ENCODE measurements at places on chromosomes 2 and 18.

DNA sequence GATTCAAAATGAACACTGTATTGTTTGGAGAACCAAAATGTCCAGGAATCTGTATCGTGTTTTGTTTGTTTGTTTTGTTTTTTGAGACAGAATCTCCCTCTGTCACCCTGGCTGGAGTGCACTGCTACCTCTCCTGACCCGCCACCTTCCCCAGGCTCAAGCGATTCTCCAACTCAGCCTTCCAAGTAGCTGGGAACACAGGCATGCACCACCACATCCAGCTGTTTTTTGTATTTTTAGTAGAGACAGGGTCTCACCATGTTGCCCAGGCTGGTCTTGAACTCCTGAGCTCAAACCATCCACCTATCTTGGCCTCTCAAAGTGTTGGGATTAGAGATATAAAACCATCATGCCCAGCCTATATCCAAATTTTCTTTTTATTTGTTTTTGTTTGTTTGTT is 74.6 kb downstream of the KYNU start:
- no peak for DNase-seq

- no peak for DNase-seq
Observed at GRCh38 chr2:133453032-133453431, 115.2 kb downstream of the NCKAP5 start.

- DNase-seq: no peak
Observed at GRCh38 chr18:54916507-54916906, 42.8 kb downstream of the CCDC68 start.

DNA sequence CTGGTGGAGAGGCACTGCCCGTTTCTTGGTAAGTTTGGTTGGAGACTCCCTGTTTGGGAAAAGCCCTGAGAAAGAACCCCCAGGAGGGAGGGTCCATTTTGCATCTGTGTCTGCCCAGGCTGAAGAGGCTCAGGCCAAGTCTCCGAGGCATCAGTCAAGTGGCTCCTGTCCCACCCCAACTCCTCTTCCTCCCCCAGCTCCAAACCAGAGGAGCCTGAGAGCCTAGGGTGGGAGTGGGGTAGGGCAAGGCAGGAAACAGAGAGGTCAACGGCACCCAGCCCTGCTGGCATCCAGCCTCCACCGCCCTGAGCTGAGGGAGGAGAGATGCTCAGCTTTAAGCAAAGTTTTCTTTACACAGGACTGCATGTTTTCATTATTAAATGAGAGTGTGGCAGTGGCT is 38.2 kb downstream of the CYP27C1 start:
- DNase-seq: no peak

DNA sequence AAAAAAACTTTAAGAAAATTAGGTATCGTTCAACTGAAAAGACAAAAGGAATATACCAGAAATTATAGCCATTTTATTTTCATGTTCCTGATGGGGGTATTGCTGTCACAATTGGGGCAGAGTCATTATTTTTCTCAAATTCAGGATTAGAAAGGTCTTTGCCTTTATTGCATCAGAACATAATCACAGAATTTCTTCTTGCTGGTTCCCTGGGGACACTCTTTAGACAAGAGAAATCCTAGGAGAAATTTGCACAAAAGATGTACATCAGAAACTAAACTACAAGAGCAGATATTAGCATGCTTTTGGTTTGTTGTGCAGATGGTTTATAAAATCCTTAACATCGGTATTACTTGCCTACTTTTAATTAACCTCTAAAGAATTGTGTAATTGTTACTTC is 103.2 kb downstream of the NCOA1 start:
- no peak for DNase-seq

DNA sequence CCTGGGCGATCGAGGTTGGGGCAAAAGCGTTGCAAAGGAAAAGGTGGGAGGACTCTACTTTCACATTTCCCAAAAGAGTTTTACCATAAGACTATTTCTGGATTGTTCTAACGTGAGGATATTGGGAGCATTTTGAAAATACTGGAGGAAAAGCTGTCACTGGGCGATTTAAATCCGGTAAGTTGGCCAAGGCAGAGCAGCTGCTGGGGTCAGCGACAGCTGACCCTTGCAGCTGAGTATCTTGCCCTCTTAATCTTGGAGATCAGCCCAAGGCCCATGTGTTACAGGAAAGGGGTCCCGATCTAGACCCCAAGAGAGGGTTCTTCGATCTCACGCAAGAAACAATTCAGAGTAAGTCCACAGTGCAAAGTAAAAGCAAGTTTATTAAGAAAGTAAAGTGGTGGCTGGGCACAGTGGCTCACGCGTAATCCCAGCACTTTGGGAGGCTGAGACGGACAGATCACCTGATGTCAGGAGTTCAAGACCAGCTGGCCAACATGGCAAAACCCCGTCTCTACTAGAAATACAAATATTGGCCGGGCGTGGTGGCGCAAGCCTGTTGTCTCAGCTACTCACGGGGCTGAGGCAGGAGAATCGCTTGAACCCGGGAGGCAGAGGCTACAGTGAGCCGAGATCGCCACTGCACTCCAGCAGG is 964 bp upstream of the ST3GAL5 start:
- DNase-seq: no peak

- no peak for DNase-seq
Observed at GRCh38 chr2:118611691-118612090, 235.8 kb downstream of the EN1 start.

GRCh38 chr2:46568212-46569009 is 89.0 kb downstream of the TMEM247 start:
- no peak for DNase-seq

DNA sequence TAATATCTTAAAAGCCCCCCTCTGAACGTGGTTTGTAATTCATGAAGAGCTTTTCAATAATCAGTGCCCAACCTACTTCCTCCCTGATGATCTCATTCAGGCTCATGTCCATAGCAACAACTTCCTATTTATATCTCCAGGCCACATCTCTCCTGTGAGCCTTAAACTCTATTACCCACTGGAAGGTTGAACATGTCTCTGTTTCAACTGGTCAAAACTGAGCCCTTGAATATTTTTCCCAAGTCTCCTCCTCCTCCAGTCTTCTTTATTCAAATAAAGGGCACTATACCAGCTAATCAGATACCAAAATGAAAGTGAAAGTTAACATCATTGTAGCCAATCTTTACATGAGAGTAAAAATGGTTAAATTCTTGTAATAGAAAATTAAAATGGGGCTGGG is 63.7 kb upstream of the ITGA4 start:
- DNase-seq: no peak

DNA sequence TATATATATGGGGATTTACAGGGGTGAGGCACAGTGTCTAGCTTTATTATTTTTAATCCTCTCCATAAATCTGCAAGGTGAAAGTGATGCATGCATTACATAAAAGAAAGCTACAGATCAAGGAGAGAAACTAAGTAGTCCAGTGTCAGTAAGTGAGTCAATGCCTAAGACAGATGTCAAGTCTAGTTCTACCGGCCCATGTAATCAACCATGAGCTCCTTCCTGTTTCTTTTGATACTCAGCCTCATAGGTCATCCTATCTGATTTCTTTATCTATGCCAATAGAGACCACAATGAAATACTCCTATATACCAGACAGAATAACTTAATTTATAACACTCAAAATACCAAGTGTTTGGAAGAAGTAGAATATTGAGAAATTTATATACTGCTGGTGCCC is 20.2 kb upstream of the GYPC start:
- DNase-seq: no peak

- DNase-seq: no peak
Observed at GRCh38 chr2:231523451-231524285, 6.6 kb downstream of the NMUR1 start.

Data from stimulated activated CD4-positive, alpha-beta T cell treated with anti-CD3 and anti-CD28 coated beads, Interleukin-1b, Interleukin-23, amount 100 ng/mL, for 24 hours (primary cell).